HT-29 (cell line): ENCODE measurements at places on chromosomes 5 and 9.

DNA sequence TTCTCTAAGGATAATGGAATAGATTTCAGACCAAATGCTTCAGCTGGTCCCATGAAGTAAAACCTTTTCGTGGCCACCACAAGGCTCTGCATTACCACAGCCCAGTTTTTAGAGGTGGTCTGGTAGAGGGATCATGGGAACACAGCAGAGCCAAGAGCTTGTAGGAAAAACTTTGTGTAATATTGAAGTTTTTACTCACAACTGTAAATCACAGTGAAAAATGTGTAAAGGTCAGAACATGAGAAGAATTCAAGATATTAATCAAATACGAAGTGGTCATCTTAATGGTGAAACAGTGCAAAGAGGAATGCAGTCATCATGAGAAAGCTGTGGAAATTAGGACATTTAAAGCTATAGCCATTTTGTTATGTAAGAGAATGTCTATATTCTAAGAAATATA is 197.5 kb downstream of the NPR3 start:
- no peak for DNase-seq

DNA sequence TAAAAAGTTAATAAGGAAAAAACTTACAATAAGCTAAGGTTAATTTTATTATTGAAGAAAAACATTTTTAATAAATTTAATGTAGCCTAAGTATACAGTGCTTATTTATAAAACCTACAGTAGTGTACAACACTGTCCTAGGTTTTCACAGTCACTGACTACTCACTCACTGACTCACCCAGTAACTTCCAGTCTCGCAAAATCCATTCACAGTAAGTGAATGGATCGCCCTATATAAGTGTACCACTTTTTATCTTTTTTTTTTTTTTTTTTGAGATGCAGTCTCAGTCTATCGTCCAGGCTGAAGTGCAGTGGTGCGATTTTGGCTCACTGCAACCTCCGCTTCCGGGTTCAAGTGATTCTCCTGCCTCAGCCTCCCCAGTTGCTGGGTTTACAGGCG is 47.7 kb downstream of the FNIP1 start:
- DNase-seq, result no peak

GRCh38 chr5:153373130-153373498 is 117.4 kb upstream of the GRIA1 start:
- DNase-seq, result no peak

DNA sequence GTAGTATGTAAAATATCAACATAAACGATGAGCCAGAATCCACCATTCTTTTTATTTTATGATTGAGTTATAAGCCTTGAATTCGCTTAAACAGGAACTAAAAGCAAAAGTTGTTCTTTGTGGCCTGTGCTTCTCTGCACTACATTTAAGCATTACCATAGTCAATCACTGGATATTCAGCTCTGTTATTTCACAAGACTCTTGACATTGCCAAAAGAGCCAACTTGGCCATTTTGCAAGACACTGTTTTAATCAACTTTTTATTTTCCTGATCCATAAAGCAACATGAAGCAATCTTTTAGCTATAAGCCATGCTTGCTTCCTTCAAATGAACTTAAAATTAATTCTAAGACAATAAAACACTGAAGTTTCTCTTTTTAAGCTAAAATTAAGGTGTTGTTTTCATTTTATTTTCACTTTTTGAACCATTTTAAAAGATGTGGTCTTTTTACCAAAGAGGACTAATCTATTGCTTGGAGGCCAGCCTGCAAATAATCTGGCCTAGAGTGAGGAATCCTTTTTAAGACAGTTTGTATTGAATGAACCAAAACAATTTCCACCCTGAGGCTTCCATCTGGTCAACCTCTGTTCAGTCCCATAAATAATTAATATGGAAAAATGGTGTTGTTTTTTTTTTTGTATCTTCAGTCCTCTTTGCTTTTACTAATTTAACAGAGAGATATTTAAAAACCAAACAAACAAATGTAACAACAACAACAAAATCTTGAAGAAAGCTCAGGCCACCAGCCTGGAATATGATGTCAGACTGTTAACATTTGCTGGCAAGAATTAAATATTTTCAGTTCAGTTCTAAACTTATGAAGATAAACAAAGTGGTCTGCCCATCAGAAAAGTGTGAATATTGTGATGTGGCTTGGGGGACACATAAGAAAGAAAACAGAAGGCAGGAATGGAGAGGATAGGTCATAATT is 274.4 kb downstream of the MARCHF11 start:
- DNase-seq, result no peak

DNA sequence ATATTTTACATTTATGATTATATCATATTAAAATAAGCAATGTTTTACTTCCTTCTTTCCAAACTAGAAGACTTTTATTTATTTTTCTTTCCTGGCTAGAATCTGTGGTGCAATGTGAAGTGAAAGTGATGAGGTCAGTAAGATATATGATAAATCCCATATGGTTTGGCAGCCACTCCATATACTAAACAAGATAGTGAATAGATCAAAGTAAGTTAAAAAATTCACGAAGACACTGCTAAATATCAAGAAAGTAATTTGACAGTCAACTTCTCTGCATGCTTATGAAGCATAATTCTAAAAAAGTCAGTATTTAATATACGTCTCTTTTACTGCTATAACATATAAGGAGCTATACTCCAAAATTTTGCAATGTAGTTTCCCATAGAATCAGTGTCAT is 972.8 kb downstream of the DTWD2 start:
- no peak for DNase-seq

- DNase-seq, result peak; percentile 29
Observed at GRCh38 chr5:157387683-157388093, 72.3 kb upstream of the NIPAL4 start.
